ENCODE measurements at places on chromosomes 6 and 20.

DNA sequence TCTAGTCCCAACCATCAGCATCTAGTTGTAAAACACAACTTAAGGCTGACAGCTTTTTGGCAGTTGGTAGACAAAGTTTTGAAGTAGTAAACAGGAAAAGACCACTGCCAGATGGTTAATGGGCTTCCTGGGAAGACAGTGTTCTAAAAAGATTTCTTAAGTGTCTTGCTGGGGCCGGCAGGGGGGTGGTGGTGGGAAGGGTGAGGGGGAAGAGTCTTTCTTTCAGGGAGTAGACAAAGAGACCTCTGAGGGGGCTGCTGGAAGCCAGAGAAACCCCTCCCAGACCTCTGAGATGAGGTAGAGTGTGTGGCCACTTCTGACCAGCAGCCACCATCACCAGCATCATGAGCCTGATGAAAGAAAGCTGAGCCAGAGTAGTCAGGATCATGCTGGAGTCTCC, 784.9 kb downstream of the TENT5A start:
- DNase-seq: peak; percentile 24

DNA sequence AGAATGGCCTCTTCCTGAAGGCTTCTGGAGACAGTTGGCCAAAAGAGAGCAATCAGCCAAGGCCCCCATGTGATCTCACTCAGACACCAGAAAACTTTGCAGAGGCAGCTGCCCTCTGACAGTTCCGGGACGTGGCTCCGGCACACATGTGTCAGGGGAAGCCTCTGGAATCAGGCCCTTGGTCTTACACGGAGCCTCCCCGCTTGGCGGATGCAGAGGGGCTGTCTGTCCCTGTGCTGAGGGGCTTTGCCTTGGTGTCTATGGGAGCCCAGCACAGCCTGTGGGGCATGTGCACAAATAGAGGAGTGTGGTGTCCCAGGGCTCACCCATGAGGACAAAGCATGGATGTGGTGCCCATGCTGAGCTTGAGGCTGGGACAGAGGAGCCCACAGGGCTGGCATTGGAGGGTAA, 13.8 kb downstream of the SIGLEC1 start:
- DNase-seq: no peak

- DNase-seq: no peak
Measured at GRCh38 chr6:91678679-91679446, 1092.0 kb upstream of the MAP3K7 start.

DNA sequence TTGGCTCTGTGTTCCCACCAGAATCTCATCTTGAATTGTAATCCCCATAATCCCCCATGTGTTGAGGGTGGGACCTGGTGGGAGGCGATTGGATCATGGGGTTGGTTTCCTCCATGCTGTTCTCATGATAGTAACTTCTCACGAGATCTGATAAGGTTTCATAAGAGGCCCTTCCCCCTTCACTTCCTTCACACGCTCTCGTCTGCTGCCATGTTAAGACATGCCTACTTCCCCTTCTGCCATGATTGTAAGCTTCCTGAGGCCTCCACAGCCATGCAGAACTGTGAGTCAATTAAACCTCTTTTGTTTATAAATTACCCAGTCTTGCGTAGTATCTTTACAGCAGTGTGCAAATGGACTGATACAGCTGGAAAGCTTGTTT, 90.0 kb downstream of the ELOVL5 start:
- DNase-seq: no peak

- no peak for DNase-seq
Measured at GRCh38 chr6:136546331-136546730, 3.9 kb downstream of the MAP7 start.

DNA sequence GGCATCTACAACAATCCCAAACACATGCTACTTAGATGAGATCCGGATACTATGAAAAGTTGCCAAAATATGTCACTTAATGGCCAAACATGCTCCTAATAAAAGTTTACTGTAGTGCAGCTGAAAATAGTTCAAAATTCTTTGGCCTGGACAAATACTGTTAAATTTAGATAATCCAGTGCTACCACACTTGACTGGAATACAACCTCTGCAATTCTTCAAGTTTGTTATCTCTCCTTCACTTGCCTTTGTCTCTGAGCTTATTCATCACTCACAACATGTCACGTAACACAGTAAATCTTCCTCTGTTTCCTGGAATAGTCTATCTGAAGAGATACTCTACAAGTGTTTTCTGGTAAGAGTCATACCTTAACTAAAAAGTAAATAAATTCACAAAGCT, 10.5 kb upstream of the PLN start:
- DNase-seq: peak; percentile 37

GRCh38 chr6:1913577-1913976, 303.9 kb downstream of the FOXC1 start:
- DNase-seq: no peak

- DNase-seq: no peak
Measured at GRCh38 chr20:62737271-62737811, 28.7 kb downstream of the NTSR1 start.

GRCh38 chr20:32792731-32793458, 26.9 kb upstream of the MAPRE1 start:
- DNase-seq: no peak

DNA sequence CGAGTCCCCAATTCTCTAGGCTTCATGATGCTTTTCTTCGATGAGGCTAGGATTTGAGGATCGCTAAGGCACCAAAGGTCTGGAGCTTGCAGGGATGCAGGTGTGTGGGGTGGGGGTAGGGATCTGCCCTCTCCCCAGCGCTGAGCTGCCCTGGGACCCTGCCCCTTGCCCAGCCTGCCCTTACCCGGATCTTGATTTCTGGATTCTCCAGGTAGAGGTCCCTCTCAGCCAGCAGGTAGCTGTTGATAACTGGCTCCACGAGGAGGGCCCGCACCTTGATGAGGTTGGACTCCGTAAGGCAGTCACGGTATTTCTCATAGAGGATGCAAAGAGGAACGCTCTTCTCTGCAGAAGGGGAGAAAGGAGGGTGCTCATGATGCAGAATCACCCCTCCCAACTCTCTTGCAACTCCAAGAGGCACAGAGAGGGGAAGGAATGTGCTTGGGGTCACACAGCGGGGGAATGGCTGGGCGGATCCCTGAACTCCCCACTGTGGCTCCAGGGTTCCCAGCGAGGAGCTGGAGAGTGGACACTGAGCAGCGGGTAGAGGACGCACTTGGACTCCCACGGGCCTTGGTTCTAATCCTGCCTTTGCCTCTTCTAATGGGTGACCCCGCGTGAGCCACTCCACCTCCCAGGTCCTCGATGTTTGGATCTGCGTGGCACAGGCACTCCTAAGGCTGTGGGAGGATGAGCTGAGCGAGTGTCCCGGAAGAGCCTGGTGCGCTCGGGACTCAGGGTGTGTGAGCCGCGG, 32.7 kb downstream of the TGM2 start:
- DNase-seq: no peak

GRCh38 chr20:49230561-49231133, 11.4 kb downstream of the DDX27 start:
- DNase-seq: peak; percentile 69

DNA sequence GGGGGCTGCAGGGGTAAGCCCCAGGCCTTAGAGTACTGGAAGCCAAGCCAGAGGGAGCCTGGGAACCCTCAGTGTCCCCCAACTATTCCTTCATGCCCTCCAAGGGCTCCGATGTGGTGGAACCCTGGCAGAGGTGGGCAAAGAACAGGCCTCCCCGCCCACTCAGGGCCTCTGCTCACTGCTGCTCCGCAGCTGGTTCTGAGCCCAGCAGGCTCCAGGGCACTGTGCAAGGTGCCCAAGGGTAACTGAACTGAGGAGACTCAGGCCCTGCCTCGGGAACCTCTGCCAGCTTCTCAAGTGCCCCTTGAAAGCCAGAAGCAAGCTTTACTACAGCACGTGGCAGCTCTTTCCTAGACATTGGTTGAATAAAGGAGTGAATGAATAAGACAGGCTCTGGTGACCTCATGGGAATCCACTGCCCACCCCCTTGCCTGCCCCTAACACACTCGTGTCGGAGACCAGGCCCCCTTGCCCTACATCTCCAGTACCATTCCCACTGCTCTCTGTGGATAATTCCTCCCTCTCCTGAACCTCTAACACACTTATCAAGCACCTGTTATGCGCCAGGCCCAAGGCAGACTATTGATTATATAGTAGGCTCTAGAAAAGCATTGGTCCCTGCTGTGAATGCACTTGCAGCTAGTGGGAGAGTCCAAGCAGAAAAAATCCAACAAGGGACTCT, 55.0 kb downstream of the TOX2 start:
- no peak for DNase-seq

Data from mesenchymal stem cell (in vitro differentiated cells and primary cell).